NCI-H2107 (cell line): ENCODE measurements at places on chromosomes 3 and 15.

- DNase-seq: no peak
These were observed 123.7 kb upstream of the IGSF10 start for GRCh38 chr3:151584566-151584965.

- DNase-seq: no peak
These were observed 213.1 kb upstream of the ADAMTS9 start for GRCh38 chr3:64900617-64901521.

DNA sequence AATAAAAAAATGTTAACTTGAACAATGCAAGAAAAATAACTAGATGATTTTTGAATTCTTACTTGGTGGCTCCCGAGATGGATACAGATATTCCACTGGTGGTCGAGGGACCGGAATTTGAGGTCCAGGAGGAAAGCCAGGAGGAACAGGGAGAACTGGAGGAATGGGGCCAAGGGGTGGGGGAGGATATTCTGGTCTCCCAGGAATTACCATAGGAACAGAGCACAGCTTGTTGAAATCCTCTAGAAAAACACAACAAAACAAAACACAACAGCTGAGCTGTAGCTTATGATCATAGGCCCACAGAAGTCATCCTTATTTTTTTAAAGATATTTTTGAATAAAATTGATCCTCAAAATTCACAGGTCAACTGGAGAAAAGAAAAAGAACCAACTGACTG lies 129.4 kb downstream of the FBN1 start:
- DNase-seq: no peak

DNA sequence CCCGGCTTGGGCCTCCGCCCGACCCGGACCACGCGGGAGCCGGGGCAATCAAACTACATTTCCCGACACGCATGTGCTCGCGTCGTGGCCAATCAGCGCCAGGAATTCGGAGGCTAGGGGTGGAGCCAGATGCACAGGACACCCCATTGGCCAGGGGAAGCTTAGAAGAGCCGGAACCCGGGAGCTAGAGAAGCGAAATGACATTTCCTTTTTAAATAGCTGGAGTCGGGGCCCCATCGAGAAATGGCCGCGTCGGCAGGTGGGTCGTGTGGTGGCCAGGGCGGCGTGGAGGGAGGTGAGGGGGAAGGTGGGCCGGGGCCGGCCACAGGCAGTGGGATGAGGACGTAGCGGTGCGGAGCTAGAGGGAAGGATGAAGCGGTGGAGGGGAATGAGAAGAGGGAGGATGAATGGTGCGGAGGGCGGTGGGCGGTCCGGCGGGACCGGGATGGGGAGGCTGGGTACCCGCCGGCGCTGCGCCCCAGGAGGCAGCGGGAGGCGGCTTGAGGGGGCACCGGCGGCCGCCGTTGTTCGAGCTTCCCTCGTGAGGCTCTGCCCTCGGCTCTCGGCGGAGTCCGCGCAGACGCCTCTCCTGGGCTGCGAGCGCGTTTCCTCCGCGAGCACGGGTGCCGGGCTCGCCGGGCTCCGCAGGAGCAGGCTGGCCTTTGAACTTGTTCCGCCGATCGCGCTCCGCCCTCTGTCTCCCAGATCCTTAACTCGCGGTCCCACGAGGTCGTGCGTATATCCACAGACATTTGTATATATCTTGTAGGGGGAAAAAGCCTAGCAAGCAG lies at the start of gene KBTBD8:
KBTBD8 (plus strand) TSS at position 195 of the 791 bp plus-strand sequence; CDS start at position 244, 49 bp downstream.
- DNase-seq: peak; percentile 87

DNA sequence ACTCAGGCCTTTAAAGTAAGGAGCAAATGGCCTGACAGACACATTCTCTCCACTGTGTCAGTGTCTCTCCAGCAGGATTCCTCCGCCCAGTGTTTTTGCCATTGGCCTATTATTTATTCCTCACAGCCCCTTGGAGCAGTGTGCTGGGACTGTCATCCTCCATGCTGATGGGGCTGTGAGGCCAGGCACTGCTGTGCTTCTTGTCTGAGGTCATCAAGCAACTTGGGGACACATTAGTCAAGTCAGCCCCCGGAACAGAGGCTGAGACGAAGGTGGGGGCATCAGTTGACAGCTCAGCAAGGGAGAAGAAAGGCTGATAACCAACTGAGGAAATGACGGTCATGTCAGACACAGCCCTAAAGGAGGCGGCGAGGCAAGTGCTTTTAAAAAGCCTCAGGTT lies 67.4 kb downstream of the XXYLT1 start:
- DNase-seq: no peak

DNA sequence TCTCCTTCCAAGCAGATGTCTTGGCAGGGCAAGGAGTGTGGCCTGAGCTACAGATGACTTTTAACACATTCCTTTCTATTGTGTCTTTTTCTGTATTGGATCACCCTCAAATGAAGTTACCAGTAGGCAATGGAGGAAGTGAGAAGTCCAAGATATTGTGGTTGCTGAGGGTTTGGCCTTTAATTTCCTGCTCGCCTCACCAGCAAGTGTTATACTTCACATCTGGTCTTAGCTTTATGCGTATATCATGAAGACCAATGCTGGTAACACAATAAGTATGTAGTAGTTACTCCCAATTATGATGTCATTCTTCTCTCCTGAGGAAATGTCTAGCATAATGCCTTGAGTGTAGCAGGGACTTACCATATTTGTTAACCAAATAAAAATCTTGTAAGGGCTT lies 179.9 kb downstream of the ZIC1 start:
- no peak for DNase-seq

DNA sequence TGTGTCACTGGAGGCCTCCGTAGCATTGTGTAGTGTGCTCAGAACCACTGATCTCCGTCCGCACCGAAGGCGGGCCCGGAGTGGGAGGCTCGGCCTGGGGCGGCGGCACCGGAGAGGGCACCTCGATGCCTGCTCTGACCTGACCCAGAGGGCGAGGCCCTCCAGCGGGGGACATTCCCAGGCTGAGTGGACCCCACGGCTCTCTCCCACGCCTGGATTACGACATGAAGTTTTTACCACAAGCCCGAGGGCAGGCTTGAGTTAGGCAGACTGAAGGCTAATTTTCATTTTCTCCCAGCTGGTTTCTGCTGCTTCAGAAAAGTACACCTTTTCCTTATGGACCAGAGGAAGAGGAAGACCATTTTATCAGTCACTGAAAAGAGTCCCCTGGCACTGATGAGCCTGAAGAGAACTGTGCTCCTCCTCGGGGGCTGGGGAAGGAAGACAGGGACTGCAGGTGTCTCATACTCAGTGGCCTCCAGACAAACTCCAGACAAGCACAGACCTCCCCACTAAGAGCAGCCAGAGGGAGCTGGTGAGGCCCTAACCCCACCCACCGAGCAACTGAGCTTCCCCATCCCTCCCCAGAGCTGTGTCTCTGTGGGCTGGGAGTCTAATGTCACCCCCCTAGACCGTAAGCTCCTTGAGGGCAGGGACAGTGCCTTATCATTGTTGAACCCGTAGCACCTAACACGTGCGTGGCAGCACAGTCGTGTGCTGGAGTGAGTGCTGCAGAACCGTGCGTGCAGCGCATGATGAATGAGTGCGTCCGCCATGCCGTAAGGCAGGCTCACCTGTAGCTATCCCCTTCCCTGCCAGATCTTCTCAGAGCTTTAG lies 74.5 kb upstream of the BLM start:
- DNase-seq: no peak

- DNase-seq: no peak
These were observed 155.2 kb upstream of the UBE2E1 start for GRCh38 chr3:23650371-23651140.

DNA sequence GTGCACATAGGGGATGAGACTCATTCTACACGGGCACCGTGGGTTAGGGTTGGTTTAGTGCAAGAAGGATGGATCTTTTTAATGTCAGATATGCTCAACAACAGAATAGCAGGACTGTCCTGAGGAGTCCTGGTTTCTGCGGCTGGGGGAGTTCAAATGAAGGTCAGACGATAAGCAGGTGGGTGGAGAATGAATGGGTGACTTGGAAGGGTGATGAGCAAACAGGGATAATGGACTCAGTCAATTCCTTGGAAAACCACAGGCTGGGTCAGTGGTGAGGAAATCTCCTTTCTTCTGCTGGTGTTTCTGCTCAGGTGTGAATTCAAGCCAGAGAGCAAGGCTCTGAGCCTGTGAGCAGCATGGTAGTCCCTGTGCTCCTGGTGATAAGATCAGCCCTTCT lies 59.9 kb downstream of the MESD start:
- DNase-seq: no peak

GRCh38 chr15:81400640-81401236 lies 26.7 kb upstream of the TMC3 start:
- peak; percentile 1 for DNase-seq

- DNase-seq: no peak
These were observed 24.4 kb downstream of the MAGEF1 start for GRCh38 chr3:184687363-184688015.

GRCh38 chr3:32480604-32481003 lies 22.0 kb downstream of the CMTM6 start:
- DNase-seq: no peak

DNA sequence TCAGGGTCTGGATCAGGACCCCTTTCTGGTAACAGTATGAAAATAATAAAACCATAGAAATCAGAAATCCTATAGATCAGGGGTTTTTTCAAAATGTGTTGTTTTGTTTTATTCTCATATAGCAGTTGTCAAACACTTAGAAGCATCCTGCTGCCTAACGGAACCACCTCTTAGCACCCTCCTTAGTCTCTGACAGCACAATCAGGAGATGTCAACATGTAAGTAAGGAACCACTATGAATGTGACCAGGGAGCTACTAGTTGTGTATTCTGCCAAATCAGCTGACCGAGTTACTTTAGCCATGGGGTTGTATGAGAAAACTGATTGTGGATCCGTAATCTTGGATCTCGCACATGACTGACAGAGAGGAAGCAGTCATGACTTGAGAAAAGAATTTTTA lies 22.2 kb downstream of the CCDC39 start:
- DNase-seq: no peak

GRCh38 chr15:64813075-64813474 lies 12.4 kb downstream of the PIF1 start:
- no peak for DNase-seq

DNA sequence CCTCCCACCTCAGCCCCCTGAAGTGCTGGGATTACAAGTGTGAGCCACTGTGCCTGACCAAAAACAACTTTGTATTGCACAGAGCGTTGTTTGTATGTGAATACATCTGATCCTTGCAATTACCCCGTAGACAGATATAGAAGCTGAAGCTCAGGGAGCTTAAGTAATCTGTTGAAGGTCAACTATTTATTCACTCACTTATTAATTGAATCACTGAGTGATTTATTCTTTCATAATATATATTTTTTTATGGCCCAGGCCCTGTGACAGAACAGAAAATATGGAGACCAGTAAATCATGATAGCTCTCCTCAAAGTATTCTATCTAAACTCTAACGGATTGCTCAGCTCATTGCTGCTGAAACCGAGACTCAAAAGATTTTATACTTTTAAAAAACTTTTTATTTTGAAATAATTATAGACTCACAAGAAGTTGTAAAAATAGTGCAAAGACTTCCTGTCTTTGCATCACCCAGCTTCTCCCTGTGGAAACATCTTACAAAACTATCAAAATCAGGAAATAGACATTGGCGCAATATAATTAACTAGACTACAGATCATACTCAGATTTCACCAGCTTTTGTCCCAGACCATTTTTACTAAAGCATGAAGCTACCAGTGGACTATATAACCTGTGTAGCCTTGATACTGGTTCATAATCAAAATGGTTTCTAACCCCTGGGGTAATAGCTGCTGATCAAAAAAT lies 466.1 kb downstream of the PDCD6IP start:
- no peak for DNase-seq

GRCh38 chr3:151357463-151357850 lies 27.1 kb downstream of the P2RY12 start:
- DNase-seq: no peak

DNA sequence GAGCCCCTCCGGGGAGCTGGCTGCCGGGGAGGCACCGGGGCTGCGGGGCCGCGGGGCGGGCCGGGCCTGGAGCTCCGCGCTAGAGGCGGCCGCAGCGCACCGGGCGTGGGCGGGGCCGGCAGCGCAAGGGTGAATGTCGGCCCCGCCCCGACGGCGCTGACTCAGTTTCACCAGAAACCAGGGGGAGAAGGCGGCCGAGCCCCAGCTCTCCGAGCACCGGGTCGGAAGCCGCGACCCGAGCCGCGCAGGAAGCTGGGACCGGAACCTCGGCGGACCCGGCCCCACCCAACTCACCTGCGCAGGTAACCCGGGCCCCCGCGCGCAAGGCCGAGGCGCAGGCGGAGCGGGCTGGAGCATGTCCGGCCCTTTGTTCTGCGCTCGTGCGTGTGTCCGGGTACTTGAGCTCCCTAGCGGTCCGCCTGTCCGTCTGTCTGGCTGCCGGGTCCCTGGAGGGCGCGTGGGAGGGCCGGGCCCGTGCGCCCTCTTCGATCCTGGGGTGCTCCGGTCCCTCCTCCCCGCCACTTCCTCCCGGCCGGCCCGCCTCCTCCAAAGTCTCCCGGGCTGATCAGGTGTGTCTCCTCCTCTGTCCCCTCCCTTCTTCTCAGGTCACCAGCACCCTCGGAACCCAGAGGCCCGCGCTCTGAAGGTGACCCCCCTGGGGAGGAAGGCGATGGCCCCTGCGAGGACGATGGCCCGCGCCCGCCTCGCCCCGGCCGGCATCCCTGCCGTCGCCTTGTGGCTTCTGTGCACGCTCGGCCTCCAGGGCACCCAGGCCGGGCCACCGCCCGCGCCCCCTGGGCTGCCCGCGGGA lies at the start of gene SPINT1:
SPINT1 (plus strand) TSS at position 164 of the 811 bp plus-strand sequence; CDS start at position 671, 507 bp downstream.
- DNase-seq: no peak

- DNase-seq: no peak
These were observed 114.5 kb downstream of the CD47 start for GRCh38 chr3:107976202-107976800.

DNA sequence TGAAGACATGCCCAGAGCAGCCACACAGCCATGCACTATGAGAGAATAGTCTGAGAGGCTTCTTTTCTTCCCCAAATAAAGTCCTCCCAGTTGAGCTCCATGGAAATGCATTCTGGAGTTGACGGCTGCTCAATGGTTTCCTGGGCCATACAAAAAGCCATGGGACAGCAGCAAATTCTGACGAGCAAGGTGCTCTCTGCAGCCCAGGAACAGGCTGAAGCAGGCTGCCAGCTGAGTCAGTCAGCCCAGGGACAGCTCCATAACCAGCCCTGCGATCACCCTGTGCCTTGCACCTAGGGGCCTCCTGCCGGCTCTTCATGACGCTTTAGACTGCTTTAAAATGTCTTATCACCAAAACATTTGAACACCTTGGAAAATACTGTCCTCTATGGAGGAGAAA lies 256.3 kb upstream of the CHRNA7 start:
- DNase-seq: no peak

DNA sequence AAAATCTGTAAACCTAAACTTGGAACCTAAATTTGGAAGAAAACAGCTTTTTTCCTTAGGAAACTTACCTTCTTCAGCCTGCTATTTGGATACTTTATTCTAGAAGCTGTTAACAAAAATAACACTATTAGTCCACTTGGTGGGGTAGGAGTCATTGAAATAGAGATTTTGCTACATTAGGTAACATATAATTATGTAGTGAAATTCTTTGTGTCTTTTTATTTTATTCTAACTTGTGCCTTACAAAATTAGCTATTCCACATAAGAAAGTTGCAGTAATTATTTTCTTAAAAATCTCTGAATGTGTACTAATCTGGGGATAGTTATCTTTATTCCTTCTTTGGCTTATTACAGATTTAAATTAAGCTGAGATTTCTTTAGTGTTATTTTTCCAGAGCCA lies 360.4 kb upstream of the ROBO2 start:
- no peak for DNase-seq

- DNase-seq: no peak
These were observed 37.6 kb downstream of the VIPR1 start for GRCh38 chr3:42539871-42540714.
